COR-L47 (cell line): ENCODE measurements at places on chromosomes 13 and 19.

- no peak for DNase-seq
Observed at GRCh38 chr13:36360903-36361302, 14.7 kb upstream of the SPART start.

DNA sequence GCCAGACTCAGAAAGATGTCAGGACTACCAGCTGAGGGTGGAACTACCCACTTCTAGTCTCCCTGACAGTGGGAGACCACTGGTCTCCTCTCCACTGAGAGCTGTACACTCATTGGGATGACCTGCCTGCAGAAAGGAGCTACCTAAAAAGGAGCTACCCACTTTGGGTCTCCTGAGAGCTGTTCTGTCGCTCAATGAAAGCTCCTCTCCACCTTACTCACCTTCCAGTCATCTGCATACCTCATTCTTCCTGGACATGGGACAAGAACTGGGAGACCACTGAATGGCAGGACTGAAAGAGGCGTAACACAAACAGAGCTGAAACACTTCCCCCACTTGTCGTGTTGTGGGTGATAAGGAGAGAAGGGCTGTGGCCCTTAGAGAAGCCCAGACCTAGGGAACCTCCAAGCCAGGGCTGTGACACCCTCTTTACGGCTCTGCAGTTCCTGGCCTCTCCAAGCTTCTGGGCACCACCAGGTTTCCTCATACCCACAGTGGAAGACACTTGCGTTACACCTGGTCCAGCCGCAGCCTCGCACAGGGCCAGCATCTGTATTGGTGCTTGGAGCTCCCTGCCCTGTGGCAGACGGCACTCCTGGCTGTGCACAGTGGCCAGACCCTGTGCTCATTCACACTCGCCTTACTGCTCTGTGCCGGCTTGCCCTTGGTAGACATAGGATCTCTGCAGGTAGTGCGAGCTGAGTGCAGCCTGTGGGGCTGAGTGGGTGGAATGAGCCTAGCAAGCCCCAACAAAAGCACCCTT lies 54.9 kb upstream of the SLITRK6 start:
- DNase-seq = no peak

DNA sequence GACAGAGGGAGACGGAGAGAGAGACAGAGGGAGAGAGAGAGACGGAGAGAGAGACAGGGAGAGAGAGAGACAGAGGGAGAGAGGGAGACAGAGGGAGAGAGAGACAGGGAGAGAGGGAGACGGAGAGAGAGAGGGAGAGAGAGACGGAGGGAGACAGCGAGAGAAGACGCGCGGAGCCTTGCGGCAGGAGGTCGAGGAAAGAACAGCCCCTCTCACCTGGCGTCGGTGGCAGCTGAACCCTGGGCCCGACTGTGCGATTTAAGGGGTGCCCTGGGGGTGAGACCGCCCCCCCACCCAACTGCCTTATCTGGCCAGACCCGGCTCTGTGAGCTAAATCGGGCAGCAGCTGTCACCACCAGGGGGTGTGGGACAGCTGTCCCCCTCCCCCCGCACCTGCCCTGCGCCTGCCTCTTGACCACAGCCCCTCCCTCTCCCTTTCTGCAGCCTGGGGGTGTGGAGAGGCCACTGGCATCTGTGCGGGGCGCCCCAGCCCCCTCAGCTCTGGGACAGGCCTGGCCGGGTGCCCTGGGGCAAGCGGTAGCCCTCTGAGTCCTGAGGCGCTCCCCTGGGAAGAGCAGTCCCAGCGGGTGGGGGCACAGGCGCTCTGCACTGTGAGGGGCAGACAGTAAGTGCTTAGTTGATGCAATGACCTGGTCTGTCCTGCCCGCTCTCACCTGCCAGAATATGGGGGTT lies 10.8 kb downstream of the JOSD2 start:
- DNase-seq = peak; percentile 55

- DNase-seq = no peak
Observed at GRCh38 chr13:99344610-99345208, 37.5 kb upstream of the GPR183 start.
